CD4-positive, alpha-beta T cell treated with Interleukin-12 subunit alpha and Interleukin-12 subunit beta, for 1 hour (primary cell): ENCODE measurements at places on chromosomes 7 and 10.
A peak's percentile ranks its signal among the peaks of the same experiment; 100 is the strongest.

DNA sequence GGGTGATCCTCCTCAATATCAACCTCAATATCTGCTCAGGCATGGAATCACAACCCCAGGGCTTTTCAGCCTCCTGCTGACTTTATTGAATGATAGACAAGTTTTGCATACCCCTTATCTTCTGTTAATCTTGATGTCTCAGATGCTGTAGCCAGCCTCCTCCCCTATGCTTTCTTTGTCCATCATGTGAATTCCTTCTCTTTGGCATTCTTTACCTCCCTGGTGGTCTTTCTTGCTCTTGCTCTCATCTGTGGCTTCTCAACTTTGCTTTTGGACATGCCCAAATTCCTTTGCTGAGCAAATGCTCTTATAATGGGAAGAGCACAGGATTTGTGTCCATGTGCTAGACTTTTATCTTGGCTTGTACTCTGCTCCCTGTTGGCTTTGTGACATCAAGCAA, 73.4 kb upstream of the FAM13C start:
- DNase-seq: no peak

- DNase-seq: no peak
Measured at GRCh38 chr10:63437116-63437949, 28.4 kb downstream of the JMJD1C start.

- no peak for DNase-seq
Measured at GRCh38 chr7:66162622-66163021, 42.5 kb upstream of the TPST1 start.

- DNase-seq: no peak
Measured at GRCh38 chr7:104843198-104843597, 170.8 kb upstream of the KMT2E start.

DNA sequence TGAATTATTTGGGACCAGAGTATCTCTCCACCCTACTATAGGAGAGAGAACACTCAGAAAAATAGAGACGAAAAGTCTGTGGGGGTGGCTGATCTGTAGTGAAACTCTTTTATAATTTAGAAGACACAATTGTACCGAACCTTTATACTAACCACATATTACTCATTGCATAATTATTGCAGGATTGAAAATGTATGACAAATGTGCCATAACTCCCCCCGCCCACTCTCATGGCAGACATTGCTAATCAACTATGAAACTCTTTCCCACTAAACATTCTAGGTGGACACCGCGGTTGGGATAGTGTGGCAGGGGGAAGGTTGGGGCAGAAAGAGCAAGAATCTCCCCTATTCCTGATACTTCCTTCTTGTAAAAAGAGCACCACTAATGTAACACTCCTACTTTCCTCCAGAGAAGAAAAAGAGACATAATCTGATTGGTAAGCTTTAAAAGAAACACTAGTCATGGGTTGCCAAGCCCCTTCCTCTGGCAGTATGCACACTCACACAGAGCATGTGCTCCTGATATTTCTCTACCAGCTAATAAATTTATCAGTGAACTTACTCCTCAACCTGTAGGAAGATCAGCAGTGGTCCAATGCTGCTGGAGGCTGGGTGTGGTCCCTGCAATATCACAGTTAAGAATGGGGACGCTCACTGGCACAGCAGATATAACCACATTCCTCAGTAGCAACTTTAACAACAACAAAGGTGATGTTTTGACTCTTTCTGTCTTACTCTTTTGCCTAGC, 18.7 kb upstream of the ARID5B start:
- no peak for DNase-seq

DNA sequence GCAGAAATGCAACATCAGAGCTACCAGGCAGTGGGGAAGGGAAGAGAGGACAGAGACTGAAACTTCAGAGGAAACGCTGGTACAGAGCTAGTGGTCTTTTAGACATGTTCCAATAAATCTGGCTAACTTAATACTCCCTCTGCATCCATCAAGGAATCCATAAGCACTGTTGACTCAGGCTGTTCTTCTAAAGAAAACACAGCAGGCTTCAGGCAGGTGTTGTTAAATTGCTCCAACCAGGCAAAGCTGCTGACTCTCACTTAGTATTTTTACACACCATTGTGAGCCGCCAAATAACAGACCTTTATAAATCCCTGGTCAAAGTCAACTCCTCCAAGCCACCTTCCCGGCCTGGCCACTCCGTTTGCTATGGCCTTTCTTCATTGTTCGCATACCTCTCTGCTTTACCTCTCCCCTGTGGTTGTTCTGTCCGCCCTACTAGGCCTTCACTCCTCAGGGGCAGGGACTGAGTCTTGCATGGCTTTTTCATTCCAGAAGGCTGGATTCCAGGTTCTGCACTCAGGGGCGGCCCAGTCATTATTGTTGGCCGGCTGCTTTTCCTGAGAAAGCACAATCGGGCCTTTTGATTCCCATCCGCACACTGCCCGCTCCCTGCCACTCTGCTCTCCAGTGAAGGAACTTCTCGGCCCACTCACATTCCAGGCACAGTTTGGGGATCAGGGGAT, 18.4 kb downstream of the CREB3L2 start:
- DNase-seq: no peak

DNA sequence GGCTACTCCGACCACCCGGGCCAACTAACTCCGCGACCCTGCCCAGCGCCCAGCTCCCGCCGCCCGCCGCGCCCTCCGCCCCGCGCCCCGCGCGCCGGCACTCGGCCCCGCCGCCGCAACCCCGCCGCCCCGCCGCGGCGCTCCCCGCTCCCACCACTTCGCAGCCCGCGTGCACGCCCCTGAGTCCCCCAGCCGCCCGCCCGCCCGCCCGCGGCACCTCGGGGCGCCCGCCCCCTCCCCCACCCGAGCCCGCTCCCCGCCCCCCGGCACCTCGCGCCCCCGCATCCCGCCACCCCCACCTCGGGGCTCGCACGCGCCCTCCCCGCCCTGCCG, 598 bp downstream of the JAZF1 start:
- DNase-seq: no peak

GRCh38 chr10:103244666-103245271, 918 bp upstream of the RPEL1 start:
- DNase-seq: peak; percentile 65

- no peak for DNase-seq
Measured at GRCh38 chr10:30553018-30553625, 76.4 kb downstream of the LYZL2 start.

DNA sequence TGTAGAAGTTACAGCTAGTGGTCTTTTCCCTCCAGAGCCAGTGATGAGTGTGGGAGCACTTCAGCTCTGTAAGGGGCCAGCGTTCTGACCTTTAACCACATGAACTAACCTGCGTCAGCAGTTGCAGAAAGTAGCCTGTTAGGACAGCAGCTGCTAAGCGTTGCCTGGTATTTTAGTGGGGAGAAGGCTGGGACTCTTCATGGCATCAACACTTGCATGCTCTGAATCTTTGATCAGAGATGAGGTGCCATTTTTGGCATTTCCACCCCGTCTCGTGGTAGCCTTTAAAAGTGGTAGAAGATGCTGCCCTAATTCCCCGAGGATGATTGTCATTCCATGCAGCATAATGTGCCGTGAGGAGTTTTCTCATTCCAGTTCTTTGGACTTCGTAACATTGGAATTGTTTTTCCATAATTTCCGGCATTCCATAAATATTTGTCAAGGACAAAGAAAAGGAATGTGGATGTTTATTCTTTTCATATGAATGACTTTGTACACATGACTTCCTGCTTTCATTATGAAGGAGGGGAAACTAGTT, 92.2 kb downstream of the AVL9 start:
- DNase-seq: no peak

DNA sequence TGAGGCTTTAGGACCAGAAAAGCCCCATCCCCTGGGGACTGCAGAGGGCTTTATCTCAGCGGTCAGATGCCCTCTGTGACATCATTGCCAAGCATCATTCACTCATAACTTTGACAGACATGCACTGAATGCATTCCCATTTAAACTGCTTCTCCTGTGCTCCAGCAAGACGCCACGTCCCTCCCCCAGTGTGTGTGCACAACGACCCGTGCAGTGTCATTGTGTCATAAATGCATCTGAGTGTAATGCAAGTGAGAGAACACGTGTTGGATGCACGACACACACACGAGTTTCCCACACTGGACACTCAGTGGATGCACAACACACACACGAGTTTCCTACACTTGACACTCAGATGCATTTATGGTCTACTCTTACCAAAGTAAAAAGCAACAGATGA, 337.9 kb downstream of the PTPRN2 start:
- DNase-seq: no peak

DNA sequence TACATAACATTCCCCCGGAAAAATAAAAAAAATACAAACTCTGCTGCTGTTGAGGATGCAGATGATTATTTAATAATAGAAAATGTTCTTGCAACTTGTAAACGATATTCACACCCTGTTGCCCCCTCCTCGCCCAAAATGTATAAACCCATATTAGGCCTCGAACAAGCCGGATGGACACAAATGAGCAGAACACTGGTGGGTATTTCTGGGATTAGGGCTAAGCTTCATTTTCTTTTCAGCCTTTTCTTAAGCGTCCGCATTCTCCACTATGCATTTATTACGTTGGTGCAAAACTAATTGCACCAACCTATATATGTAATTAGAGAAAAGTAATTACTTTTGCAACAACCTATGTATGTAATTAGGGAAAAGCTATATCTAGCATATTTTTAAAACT, 349 bp upstream of the GNG11 start:
- no peak for DNase-seq

GRCh38 chr10:112938808-112939482, 11.1 kb upstream of the TCF7L2 start:
- no peak for DNase-seq

GRCh38 chr7:149558149-149558861, 60.7 kb upstream of the ZNF746 start:
- DNase-seq: no peak

- no peak for DNase-seq
Measured at GRCh38 chr10:75395932-75396630, 5.5 kb downstream of the ZNF503 start.

DNA sequence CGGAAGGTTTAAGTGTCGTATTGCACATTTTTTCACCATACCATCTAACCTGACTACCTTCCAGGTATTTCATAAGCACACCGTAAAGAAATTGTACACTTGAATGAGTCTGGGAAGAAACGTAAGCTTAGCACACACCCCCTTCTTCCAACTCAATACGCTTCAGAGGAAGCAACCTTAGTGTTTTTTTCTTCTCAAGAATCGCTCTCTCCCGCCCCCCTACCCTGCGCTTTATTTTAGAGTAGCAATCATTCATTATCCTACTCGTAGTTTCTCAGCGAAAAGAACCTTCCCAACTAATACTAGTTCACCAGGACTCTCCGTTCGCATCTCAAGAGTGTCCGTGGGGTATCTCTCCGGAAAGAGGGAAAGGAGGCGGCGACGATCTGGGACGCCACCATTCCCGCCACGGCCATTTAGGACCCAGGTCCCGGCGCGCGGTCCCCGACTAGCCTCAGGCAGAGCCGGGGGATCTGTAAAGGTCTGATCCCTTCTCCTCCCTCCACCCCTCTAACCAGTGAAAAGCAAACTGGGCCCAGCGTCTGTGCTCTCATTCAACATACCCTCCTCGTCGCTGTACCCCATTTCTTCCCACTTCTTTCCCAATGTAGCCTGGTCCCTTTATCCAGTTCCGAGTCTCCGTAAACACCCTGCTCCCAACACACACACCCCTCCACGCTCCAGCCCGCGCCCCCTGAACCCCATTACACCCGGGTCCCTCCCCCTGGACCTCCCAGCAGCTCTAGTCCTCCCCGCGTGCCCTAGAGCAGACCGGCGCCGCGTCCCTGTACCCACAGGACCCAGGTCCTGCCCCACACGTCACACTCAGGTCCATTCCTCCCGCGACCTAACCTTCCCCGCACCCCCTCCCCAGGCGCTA, 16.0 kb downstream of the MYOZ1 start:
- DNase-seq: peak; percentile 9

- no peak for DNase-seq
Measured at GRCh38 chr10:111035542-111035941, 41.3 kb upstream of the ADRA2A start.

GRCh38 chr7:108001764-108002725, 916 bp downstream of the LAMB1 start:
- DNase-seq: no peak
